ENCODE measurements at places on chromosomes 5 and 9. TPM values are rescaled to one million over a fixed set of nuclear protein-coding genes. Genes with fewer than 3 reads are reported as not detected.

LCN9 gene
- total RNA-seq, result not detected

PNPLA7 gene
- 0.26 TPM for total RNA-seq

GARIN3 gene
- total RNA-seq, result not detected

S100Z gene
- total RNA-seq, result not detected

SLC36A2 gene
- not detected for total RNA-seq

ACSL6 gene
- total RNA-seq, result 0.13 TPM

PCDHA13 gene
- 0.26 TPM for total RNA-seq

MEF2C gene
- total RNA-seq, result 0.26 TPM

ZBED3 gene
- 0.53 TPM for total RNA-seq

EDIL3 gene
- 0.26 TPM for total RNA-seq

HAVCR1 gene
- total RNA-seq, result not detected

PRR16 gene
- total RNA-seq, result 0.53 TPM

CD274 gene
- 5.8 TPM for total RNA-seq

SCGB3A2 gene
- not detected for total RNA-seq

GPR150 gene
- 0.26 TPM for total RNA-seq

SLC6A7 gene
- total RNA-seq, result not detected

TUSC1 gene
- total RNA-seq, result 20.5 TPM

PPP1R26 gene
- 27.9 TPM for total RNA-seq

C5orf22 gene
- 15.5 TPM for total RNA-seq

SLC34A1 gene
- total RNA-seq, result not detected

SAXO1 gene
- total RNA-seq, result not detected

ARL14EPL gene
- not detected for total RNA-seq

MORN5 gene
- not detected for total RNA-seq

IFNA10 gene
- total RNA-seq, result not detected

MAMDC4 gene
- total RNA-seq, result 1.5 TPM

FOXD4 gene
- total RNA-seq, result 0.26 TPM

Data from bronchial epithelial cell (primary cell).